ENCODE measurements at places on chromosomes 1 and 21. TPM values are rescaled to one million over a fixed set of nuclear protein-coding genes. Genes with fewer than 3 reads are reported as not detected.

DNA sequence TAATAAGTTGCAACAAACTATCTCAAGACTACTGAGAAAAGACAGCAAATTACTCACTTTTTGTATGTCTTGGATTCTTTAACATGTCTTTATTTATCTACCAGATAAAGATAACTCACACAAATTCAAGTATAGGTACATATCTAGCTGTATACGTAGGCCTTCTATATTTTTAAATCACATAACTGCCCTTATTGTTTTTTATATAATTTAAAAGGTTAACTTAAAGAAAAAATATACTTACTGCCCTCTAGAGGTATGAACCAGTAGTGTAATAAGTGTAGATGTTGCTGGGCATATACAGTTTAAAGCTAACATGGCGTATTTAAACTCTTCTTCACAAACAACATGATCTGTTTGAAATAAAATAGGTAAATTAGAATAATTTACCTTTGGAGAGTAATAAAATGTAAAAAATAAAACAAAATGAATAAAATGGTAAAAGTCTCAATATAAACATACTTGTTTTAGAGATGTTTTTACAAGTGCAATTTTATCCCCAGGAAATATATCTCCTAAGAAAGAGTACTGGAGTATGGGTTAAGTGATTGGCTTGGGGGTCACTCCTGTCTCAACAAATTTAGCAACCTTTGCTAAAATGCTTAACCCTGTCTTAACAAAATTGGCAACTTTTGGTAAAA is 235.2 kb downstream of the KCNT2 start:
- DNase-seq = no peak

GRCh38 chr21:29243188-29243587 is 55.5 kb upstream of the BACH1 start:
- no peak for DNase-seq

The NR5A2 gene
- total RNA-seq = 5.9 TPM

- no peak for DNase-seq
Measured at GRCh38 chr1:26779098-26779668, 8.6 kb upstream of the PIGV start.

DNA sequence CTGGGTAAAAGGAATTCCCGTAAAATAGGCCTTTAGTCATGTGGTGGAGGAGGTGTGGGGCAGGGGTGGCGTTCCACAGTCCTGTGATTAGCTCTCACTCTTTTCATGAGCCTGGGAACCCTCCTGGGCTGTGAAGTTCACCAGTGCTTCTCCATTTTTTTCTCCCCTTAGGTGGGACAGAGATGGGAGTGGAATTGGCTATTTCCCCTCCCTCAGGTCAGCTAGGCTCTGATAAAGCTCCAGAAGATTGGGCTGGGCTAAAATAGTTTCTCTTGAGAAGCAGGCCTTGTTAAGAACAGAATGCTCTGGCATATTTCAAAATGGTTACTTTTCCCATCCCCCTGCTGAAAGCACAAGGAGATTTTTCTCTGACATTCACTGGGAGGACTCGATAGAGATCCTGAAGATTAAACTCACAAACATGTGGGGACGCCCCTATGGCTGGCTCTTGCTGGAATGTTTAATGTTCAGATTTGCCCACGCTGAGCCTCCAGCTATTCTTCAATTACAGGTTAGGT is 33.4 kb upstream of the SLC2A1 start:
- no peak for DNase-seq

GRCh38 chr1:73097917-73098316 is 815.6 kb upstream of the NEGR1 start:
- no peak for DNase-seq

The CLEC20A gene
- total RNA-seq = not detected

GRCh38 chr1:70142075-70142474 is 63.3 kb downstream of the LRRC40 start:
- DNase-seq = no peak

DNA sequence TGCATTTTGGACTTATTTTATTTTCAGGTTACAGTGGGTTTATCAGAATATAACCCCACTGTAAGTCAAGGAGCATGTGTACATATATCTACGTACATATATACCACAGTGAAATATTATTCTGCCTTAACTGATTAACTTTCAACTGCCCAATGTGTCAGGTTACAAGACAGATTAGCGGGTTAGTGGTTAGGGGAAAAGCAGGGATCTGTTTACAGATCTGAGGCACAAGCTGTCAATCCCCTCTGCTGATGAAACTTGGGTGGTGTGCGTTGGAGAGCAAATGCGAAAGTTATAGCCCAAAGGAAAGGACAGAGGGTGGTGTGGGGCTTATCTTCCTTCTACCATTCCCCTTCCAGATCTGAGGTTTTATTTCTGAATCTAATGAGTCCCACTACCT is 238.2 kb upstream of the KCNK2 start:
- DNase-seq = no peak

The CELA2B gene
- not detected for total RNA-seq

The ITLN1 gene
- total RNA-seq = 16.8 TPM

The PYHIN1 gene
- total RNA-seq = 2.1 TPM

DNA sequence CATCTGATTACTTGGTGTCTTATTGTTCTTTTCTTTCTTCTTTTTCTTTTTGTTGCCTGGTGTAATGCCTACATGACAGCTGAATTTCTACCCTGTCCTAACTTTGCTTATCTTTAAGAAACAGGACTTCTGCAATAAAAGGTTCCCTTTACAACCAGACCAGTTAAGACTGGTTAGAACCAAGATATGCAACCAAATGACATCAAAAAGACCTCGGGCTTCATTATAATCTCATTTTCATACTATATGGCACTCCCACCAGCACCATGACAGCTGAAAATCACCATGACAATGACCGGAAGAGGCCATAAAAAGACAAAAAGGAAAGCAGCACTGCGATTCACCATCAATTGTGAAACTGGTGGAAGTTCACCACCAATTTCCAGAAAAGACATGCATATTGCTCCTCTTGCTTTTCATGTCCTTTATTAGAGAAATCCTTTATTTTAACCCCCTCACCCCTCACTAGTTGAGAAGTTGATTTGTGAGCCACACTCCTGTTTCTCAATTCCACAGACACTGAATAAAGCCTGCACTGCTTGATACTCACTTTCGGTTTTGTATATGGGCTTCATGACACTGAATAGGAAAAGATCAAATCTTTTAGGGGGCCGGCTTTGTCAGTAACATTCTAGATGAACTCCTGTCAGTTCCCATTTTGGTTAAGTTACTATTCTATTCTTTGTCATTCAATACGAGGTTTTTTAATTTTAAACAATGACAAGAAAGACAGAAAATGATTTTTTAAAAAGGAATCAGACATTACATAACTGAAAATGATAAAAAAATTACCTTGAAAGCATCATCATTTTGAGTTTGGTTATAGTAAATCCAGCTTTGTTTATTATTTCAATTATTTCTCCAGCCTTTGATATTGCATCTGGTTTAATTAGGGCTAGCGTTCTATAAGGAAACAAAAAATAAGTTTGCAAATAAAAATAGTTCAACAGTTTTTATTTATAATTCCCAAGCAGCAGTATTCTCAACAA is 58.1 kb downstream of the NME7 start:
- DNase-seq = no peak

- no peak for DNase-seq
Measured at GRCh38 chr1:108843390-108844137, 13.3 kb downstream of the AKNAD1 start.

The LCE3E gene
- total RNA-seq = not detected

DNA sequence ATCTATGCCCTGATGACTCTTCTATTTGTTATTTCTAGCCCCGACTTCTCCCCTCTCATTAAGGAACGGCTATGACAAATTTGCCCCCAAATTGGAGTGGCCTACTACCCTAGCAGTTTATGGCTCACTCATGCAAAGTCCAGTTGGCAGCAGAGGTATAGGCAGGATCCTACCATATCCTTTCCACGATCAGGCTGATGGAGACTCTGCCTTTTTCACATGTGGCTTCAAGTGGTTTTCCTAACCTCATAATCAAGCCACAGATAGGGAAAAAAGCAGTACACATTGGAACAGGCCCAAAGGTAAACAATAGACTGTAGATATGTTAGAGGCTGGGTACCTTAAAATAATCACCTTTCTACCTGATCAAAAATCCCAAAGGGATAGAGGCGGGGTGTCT is 292.5 kb downstream of the NCAM2 start:
- no peak for DNase-seq

The TTLL7 gene
- total RNA-seq = 29.2 TPM

GRCh38 chr1:183636334-183636682 is 725 bp upstream of the ARPC5 start:
- DNase-seq = no peak

DNA sequence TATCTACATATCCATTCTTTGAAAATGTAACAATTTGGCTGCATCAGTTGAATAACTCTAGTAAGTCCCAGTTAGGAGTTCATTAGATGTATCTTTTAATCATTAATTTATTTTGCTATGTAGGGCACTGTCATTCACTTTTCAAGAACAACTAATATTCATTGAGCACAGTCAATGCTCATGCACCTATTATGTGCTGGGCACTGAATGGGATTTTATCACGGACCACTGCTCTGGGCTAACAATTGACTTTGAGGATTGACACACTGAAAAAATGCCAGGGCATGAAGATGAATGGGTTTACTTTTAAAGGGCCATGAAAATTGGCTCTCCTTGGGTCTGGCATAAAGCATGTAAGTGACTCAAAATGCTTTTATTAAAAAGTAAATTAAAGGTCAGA is 375.2 kb downstream of the PLPP3 start:
- no peak for DNase-seq

GRCh38 chr1:116785006-116785405 is 30.8 kb downstream of the CD2 start:
- DNase-seq = no peak

The FCRL2 gene
- 0.42 TPM for total RNA-seq

The SPRR2B gene
- not detected for total RNA-seq

The PRDM2 gene
- total RNA-seq = 83.1 TPM

The ALPL gene
- 12.9 TPM for total RNA-seq

The KRTAP19-1 gene
- total RNA-seq = not detected

The DYNLT5 gene
- 3.1 TPM for total RNA-seq

Measured in ureter (tissue), 1 donor.